ENCODE measurements at places on chromosomes 1 and 21.

GRCh38 chr1:33984906-33985565 is 121.2 kb downstream of the HMGB4 start:
- no peak for DNase-seq

DNA sequence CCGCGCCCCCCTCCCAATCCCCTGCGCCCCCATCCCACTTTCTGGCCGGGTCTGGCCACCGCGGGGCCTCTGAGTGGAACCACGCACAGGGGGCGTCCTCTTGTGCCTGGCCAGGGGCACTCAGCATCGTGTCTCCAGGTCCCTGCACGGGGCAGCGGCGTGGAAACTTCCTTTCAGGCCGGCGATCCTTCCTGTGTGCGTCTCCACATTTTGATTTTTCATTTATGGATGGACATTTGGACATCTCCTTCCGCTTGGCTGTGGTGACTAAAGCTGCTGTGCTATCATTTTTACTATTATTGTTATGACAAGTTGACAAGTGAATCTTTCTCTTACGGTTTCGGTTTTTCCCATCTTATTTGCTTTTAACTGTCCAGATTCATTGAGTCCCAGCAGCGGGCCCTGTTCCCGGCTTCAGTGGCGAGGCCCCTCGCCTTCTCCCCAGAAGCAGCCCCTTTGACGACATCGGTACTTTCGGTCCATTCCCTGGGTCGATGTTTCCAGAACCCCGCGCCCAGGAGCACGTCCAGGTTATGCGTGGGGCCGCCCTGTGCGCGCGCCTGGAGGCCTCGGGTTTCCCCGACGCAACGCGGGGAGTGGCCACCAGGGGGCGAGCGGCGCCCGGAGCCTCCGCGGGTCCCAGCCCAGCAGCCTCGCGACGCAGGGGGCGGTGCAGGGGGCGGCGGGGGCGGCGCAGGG is 12.4 kb upstream of the SLC19A1 start:
- peak; percentile 39 for DNase-seq

GRCh38 chr21:45146306-45146705 is 71.9 kb downstream of the ADARB1 start:
- no peak for DNase-seq

- no peak for DNase-seq
Observed at GRCh38 chr1:88984569-88984968, 7.9 kb downstream of the KYAT3 start.

DNA sequence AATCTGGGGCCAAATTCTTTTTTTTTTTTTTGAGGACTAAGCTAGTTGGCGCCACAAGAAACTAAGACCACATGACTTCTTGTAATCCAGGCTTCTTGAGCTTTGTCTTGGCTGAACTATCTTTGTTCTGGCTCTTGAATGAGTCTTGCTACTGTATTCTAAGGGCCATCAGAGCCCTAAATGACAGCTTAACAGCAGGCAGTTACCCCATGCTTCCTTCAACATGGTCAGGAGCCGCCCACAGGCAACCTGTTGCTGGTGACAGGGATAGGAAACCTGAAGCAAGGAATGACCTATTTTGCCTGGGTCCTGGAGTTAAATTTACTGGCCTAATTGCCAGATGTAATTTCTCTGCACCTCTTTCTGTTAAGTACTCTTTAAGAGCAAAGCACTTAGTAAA is 188.2 kb upstream of the PLXNA2 start:
- DNase-seq, result no peak

DNA sequence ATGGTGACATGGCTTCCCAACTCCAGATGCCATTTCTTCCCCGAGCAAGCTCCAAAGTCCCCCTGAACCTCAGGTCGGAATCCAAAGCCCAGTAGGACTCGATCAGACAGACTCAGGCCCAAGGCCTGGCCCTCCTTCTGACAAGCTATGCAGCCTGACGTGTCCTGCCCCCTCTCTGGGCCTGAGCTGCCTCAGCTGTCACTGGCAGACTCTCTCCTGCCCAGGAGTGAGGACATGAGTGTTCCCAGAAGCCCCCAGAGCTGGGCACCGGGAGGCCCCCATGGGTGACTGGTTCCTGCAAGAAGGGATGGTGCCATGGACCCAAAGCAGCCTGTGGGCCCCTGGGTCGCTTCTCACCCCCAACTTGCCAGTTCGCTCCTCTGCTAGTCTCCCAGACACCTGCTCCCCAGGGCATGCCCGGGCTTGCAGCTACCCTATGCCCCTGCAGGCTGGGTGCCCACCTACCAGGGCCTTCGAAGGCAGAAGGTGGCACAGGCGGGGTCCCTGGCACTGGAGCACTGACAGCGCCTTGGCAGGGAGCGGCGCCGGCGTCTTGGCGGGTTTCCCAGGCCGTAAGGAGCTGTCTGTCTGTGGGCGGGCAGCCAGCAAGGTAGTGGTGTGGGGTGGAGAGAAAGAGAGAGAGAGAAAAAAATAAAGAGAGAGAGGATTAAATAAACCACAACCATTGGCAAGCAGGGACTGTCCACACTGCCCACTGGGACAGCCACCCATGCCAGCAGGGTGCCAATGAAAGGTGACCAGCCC is 2.3 kb downstream of the EDN2 start:
- no peak for DNase-seq

GRCh38 chr1:186643614-186644013 is 36.6 kb downstream of the PTGS2 start:
- DNase-seq, result no peak

GRCh38 chr1:35726450-35727433 is 8.1 kb upstream of the C1orf216 start:
- peak; percentile 33 for DNase-seq

- DNase-seq, result no peak
Observed at GRCh38 chr1:161945306-161946060, 78.2 kb downstream of the OLFML2B start.

DNA sequence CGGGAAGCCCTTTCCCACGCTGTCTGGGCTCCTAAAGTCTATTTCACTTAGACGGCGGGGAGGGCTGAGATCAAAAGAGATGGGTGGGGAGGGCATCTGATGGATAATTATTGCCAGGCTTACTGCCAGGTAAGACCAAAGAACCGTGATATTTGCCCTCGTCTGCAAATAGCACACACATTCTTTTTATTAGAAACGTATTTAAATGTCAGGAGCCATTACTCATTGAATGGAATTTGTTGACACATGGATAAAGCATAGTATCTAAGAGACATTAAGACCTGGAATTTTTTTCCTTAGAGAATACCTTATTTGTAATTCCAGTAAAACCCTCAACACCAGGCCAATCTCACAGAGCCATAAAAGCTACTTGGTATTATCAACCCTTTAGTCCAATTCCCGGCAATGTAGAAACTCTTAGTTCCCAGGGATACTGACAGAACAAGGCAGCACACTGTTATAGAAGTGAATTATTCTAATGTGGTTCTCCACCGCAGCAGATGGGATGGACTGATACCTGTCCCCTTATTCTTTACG is 10.6 kb downstream of the URB1 start:
- DNase-seq, result peak; percentile 68

DNA sequence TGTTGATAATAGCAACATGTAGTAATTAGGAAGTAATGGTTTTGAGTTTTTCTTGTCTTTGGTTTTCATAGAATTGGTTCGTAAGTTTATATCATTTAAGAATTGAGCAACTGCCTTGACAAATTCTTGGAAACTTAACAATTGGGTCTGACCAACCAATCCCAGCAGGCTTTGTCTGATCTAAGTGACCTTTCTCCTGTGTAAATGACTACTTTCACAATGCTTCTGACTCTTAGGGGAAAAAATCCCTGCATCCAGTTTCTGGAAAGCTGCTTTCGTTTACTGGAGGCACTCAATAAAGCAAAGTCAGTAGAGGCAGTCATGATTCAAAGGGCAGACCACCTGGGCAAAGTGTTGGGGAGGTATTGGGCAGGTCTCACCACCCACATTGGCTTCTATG is 303.6 kb upstream of the FAM78B start:
- no peak for DNase-seq

DNA sequence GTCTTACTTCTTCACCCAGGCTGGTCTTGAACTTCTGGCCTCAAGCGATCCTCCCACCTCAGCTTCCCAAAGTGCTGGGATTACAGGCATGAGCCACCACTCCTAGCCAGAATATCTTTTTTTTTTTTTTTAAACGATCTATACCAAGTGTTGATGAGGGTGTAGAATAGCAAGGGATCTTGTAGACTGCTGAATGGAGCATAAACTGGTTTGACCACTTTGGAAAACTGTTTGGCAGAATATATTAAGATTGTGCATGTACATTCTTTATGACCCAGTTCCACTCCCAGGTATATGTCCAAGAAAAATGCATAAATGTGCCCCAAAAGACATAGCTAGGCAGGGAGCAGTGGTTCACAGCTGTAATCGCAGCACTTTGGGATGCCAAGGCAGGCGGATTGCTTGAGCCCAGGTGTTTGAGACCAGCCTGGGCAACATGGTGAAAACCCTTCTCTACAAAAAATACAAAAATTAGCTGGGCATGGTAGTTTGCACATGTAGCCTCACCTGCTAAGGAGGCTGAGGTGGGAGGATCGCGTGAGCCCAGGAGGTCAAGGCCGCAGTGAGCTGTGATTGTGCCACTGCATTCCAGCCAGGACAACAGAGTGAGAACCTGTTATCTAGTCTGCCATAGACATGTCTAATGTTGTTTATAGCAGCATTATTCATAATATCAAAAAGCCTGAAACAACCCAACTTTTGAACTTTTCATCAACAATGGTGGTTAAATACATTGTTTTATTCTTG is 184.0 kb downstream of the VPS13D start:
- no peak for DNase-seq

- no peak for DNase-seq
Observed at GRCh38 chr1:216961516-216961915, 238.3 kb upstream of the ESRRG start.

DNA sequence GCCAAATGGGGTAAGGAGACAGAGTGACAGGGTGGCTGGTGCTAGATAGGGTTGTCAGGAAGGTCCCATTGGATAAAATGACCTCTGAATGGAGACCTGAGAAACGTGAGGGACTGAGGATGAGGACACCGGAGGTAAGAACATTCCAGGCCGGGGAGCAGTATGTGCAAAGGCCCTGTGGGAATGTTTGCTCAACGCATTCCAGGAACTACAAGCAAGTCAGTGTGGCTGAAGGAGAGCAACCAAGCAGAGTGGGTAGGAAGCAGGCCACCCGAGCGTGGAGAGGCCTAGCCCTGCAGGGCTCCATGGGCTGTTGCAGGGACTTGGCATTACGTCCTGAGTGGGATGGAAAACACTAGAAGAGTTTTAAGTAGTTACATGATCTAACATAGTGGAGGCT is 185.6 kb downstream of the ZBTB18 start:
- no peak for DNase-seq

DNA sequence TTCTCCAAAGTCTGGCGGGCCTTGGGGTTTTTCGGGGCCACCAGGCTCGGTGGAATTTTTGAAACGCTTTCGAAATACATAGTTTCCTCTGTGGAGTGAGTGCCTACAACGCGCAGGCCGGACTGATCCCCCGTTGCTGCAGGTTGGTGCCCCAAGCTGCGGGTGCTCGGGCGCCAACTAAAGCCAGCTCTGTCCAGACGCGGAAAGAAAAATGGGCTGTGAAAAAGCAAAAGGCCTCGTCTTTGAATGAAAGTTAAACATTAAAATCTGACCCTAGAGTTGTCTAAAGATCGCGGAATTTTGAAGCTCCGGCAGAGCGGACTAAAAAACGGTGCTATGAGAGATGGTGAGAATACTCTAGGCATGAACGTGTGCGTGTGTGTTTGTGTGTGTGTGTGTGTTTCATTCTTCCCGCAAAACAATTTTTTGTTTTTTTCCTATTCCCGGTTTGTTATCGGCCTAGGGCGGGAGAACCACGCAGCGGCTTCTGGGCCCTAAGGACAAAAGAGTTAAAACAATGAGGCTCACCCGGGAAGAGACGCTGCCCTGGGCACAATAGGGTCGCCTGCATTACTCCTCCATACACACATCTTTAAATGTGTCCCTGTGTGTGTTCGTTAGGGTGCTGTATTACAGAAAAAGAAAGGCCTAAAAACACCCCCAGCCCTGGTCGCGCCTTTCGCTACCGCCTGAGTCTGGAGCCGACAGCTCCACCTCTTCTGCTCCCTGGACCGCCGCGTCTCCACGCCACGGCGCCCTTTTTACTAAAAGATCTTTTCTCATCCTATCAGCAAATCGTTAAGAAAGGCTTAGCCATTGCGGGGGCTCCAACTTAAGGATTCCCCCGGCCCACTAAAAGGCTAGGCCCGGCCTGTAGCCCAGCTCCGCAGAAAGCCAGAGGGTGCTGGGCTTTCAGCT is 3.2 kb downstream of the TBX15 start:
- DNase-seq, result no peak

DNA sequence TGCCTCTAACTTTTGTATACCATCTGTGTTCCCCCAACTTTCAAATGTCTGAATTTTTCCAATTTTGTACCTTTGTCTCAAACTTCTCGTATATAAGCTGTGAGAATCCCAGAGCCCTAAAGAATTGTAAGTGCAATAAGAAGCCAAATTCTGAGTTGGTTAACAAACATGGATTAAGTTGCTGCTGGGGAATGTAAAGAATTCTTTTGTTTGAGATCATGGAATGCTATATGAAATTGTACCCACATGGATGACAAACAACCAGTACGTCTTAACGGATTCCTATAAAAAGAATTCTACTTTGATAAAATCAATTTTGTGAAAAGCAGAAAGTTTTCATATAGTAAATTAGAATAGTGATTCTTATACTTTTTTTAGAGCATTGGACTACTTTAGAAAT is 72.4 kb upstream of the CYP2J2 start:
- peak; percentile 10 for DNase-seq

GRCh38 chr1:185895208-185895900 is 161.2 kb downstream of the HMCN1 start:
- no peak for DNase-seq

DNA sequence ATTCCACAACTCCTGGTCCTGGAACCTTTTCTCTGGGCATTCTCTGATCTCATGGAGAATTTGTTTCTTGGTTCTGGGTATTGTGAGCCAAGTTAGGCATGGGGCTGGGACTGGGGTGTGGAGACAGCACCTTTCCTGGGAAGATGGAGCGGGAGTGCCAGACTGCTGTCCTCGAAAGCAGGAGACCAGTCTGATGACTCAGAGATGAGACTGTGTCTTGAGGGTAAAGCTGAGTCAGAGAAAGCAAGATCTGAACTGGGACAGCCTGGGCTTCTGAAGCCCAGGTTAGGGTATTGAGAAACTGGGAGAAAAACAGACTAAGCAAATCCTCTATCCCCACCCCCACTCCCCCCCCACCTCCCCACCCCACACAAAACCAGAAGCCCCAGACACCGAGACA is 2.2 kb upstream of the KANK4 start:
- DNase-seq, result peak; percentile 37

Measured in fibroblast of skin of left quadriceps (primary cell).